Amniotic epithelial cell (primary cell): ENCODE measurements at places on chromosomes 2 and 18.
A peak's percentile ranks its signal among the peaks of the same experiment; 100 is the strongest.

DNA sequence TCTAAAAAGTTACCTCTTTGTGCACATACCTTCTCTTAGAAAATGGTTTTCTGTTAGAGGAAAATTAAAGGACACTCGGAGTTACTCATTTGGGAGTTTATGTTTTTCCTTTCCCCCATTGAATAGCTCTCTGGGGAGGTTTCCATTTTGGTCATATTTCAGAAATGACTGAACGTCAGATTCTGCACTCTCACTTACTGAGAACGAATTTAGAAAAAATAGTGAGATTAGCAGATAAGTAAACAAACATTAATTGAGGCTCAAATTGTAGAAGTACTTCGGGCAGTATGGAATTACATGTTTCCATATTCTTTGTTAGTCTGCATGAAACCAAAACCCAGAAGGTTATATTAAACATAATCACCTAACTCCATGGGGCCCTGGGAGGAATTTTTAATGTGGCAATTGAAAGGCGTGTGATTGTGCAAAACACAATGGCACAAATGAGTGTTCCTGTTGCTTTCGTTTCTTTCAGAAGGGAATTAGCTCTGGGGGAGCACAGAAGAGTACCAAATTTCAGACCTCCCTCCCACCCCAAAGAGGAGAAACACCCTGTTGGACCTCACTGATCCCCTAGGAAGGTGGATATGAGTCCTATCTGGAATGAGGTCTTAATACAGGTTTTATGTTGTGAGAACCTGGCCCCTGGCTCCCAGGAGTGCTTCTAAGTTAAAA lies 212.3 kb downstream of the BCL2 start:
- no peak for DNase-seq

DNA sequence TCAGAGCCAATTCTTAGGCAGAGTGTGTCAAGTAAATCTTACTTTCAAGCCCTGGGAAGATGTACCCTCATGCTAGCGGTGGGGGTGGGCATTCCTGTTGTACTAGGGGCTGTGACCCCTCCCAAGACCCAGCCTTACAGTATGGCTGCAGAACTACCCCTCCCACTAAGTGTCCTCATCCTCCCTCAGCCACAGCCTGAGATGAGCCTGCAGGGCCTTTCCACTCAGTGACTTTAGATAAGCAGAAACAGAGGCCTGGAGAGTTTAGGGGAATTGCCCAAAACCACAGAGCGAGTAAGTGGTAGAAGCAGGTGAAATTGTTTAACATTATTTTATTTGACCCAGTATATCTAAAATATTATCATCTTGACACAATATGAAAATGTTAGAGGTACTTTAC lies 36.6 kb downstream of the TTC32 start:
- no peak for DNase-seq

- no peak for DNase-seq
Measured at GRCh38 chr2:75751824-75752468, 41.2 kb upstream of the GCFC2 start.

DNA sequence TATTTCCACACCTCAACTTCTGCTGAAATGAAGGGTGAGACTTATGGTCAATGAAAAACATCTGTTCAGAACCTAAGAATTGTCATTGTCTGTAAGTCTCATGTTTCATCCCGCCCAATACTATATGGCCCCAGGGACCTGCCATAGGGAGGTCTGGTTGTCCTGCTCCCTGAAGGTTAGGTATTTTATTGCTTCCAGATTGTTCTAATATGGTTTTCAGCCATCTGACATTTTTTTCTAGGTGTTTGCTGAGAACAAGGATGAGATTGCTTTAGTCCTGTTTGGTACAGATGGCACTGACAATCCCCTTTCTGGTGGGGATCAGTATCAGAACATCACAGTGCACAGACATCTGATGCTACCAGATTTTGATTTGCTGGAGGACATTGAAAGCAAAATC lies 7.3 kb downstream of the XRCC5 start:
- DNase-seq = no peak

DNA sequence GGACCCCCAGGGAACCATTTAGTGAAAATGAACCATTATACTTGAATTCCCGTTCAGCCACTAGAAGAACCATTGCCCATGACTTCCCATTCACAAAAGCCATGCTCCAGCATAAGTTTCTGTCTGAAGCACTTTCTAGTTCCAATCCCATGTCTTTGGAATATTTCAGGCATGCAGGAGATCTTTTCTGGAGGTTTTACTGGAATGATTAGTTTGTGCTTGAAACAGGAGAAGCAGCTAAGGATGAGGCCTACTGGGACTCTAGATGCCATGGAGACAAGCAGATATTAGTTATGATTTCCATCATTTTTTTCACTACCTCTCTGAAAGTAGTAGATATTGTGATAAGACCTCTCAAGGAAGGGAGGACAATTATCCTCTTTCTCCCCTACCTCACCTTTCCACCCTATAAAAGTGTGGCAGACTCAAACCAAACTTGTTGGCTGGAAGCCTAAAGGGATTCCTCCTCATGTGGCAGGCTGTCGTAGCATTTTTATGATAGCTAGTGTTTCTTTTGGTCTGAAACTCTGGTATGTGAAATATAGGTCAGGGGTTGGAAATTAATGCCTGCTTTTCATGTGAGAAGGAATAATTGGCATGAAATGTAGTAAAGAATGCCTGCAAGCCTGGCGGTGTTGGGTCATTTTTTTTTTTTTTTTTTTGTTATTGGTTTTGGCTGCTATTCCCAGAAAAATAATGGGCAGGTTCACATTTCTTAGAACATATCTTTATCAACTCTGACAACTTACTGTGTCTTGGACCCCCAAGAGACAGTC lies 29.3 kb upstream of the MMADHC start:
- DNase-seq = no peak

GRCh38 chr2:103962670-103963069 lies 891.2 kb upstream of the POU3F3 start:
- no peak for DNase-seq

- DNase-seq = no peak
Measured at GRCh38 chr2:121966663-121967062, 211.2 kb downstream of the TSN start.

DNA sequence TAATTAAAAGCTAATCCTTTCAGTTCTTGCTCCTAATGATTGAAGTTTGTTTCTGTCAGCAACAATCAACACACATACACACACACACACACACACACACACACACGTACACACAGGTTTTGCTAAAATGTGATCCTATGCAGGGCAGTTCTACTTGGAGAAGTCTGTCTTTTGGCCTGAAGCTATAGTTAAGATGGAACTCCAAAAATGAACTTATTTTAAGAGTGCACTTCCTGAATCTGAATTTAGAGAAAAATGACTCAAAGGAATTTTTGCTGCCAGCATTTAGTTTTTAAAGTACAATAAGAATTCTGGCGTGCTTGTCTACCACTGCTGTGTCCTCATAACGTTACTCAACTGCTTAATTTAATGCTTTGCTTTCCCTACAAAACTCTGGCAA lies 6.6 kb downstream of the GALNT5 start:
- no peak for DNase-seq

- DNase-seq = no peak
Measured at GRCh38 chr2:190938771-190939335, 58.2 kb downstream of the GLS start.

GRCh38 chr2:66573821-66574233 lies 138.9 kb downstream of the MEIS1 start:
- DNase-seq = peak; percentile 48
